ENCODE measurements at places on chromosomes 16 and 17.

- no peak for DNase-seq
Measured at GRCh38 chr16:72896485-72897118, 151.3 kb downstream of the ZFHX3 start.

GRCh38 chr17:47649972-47650524 lies 329 bp downstream of the KPNB1 start:
- no peak for DNase-seq

GRCh38 chr16:64621616-64622015 lies 500.2 kb downstream of the CDH11 start:
- peak; percentile 33 for DNase-seq

- DNase-seq = no peak
Measured at GRCh38 chr16:72854267-72854959, 193.5 kb downstream of the ZFHX3 start.

GRCh38 chr16:57844416-57845030 lies 42.2 kb upstream of the KIFC3 start:
- DNase-seq = no peak

DNA sequence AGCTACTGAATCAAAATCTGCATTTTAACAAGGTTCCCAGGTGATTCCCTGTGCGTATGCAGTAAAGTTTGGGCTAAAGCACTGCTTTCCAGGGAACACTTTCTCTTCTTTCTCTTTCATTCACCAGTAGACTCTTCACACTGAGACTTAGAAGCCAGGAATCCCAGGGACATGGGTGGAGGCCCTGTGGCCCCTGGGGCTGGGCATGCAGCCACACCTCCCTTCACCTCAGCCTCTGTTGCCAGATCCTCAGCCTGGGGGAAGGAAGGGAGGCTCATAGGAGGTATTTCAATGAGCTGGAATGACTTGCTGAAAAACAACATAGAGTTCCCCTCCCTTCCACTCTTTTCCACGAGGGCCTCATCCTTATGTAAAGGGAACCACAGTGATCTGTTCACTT lies 1.2 kb downstream of the G6PC3 start:
- DNase-seq = no peak

- no peak for DNase-seq
Measured at GRCh38 chr16:24118126-24118821, 137.9 kb upstream of the CACNG3 start.

GRCh38 chr16:75181630-75182029 lies 25.3 kb downstream of the CTRB2 start:
- no peak for DNase-seq

- no peak for DNase-seq
Measured at GRCh38 chr16:4381935-4382794, 10.5 kb downstream of the VASN start.

GRCh38 chr16:85370881-85371651 lies 242.1 kb upstream of the GSE1 start:
- DNase-seq = no peak

DNA sequence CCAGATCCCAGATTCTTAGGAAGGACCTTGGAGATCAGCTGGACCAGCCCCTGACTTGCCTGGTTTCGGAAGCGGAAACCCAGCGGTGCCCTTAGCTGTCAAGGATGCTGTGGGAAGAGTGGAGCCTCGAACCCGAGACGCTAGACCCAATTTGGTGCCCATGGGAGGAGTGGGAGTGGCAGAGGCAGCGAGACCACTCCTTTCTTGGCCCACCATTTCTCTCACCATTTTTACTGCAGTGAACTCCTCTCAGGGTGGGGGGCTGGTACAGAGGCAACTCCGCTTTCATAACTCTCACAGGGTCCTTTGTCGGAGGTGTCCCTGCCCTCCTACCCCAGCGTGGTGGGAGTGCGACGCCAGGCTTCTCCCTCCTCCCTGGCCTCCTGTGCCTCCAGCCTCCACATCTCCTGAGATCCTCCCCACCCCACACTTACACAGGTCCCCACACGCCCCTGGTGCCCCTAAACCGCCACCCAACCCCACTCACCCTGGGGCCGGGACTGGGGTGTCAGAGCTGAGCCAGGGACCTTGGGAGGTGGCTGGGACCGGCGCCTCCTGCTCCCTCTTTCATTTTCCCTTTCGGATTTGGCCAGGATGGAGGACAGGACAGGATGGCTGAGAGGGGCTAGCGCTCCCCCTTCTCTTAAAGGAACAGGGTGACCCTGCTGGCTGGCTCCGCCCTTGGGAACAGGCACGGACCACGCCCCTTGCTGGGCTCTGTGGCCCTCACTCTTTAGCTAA lies at the start of gene GJD3:
Gene GJD3, minus strand, starts transcription at position 617 of the 741 bp plus-strand sequence. CDS start 922 bp downstream, outside the sequence.
- DNase-seq = no peak

- no peak for DNase-seq
Measured at GRCh38 chr17:38418693-38419507, 9.4 kb upstream of the ARHGAP23 start.

DNA sequence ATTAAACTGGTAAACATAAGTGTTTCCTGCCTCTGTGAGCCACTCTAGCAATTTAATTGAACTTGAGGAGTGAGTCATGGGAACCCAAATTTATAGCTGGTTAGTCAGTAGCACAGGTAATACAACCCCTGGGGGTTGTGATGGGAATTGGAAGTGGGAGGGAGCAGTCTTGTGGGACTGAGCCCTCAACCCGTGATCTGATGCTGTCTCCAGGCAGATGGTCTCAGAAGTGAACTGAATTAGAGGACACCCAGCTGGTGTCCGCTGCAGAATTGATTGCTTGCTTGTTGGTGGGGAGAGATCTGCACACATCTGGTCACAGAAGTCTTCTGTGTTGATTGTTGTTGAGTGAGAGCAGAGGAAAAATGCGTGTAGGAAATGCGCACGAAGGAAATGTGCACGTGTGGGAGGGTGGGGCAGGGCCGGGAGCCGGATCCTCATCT lies 7.7 kb upstream of the ST6GALNAC2 start:
- peak; percentile 35 for DNase-seq

GRCh38 chr17:37160944-37161343 lies 212.2 kb downstream of the AATF start:
- DNase-seq = peak; percentile 61

- DNase-seq = peak; percentile 56
Measured at GRCh38 chr16:85750827-85751697, at the start of gene C16orf74. Gene C16orf74 (minus strand): TSS chr16:85751096. CDS start chr16:85735217, 15,879 bp downstream.

DNA sequence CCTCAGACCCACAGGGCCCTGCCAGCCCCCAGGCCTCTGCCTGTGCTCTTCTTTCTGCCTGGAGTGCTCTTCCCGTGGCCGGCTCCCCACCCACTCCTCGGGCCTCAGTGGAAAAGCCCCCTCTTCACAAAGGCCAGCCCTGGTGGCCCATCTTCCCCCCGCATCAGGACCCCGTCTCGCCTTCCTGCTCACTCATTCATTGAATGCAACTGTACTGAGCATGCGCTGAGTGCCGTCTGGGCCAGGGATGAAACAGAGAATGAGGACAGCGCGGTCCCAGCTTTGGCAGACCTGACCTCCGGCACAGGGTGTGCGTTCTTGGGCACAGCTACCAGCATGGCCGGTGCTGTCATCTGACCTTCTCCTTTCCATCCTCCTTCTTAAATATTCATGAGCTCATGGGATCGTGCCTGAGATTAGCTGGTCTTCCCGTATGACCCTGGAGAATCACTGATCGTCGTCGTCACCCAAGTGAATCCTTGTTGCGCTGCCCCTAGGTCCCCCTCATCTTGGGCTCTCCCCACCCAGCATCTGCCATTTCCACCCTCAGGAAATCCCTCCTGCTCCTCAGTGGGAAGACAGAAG lies 16.4 kb upstream of the OSGIN1 start:
- DNase-seq = no peak

- no peak for DNase-seq
Measured at GRCh38 chr16:5938607-5939006, 841.0 kb upstream of the EEF2KMT start.

- DNase-seq = no peak
Measured at GRCh38 chr17:19376811-19377210, 1.5 kb upstream of the MAPK7 start.

- DNase-seq = no peak
Measured at GRCh38 chr17:74427763-74428153, 4.1 kb upstream of the GPRC5C start.

DNA sequence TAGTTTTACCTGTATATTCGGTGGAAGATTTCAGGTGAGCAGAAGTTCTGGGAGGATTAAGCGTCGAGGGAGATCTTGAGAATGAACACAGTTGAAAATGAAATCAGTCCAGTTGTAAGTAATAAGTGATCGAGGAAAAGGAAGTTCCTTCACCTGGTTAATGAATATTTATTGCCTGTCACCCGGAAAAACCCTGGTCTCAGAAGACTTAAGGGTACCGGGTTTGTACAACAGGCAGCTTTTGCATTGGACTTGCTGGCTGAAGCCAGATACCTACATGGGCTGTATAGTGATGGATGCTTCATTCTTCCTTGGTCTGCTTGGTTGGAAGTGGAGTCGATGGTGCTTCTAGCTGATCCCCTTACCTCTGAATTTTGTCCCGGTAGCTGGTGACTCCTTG lies 72.7 kb downstream of the PRKCA start:
- no peak for DNase-seq

GRCh38 chr16:49661465-49662187 lies 194.3 kb downstream of the ZNF423 start:
- no peak for DNase-seq

GRCh38 chr17:72438783-72439182 lies 318.0 kb downstream of the SOX9 start:
- DNase-seq = no peak

DNA sequence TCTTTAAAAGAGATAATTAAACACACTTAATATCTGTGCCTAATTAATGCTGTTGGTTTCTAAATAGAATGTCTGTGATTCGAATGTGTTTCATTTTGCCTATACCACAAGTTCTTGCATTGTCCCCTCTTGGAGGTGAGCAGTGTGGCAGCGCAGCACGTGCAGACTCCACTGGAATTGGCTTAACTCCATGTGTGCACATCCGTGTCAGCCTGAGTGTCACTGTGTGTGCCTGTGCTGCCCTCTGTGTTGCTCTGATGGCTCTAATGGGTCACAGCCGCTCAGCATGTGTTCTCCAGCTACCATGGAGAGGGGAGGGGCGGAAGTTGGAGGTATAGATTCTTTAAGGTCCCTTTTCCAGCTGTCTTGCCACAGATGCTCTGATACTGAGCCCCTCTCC lies 226.6 kb downstream of the SPECC1 start:
- DNase-seq = no peak

- no peak for DNase-seq
Measured at GRCh38 chr16:53058441-53058840, 3.6 kb downstream of the CHD9 start.

DNA sequence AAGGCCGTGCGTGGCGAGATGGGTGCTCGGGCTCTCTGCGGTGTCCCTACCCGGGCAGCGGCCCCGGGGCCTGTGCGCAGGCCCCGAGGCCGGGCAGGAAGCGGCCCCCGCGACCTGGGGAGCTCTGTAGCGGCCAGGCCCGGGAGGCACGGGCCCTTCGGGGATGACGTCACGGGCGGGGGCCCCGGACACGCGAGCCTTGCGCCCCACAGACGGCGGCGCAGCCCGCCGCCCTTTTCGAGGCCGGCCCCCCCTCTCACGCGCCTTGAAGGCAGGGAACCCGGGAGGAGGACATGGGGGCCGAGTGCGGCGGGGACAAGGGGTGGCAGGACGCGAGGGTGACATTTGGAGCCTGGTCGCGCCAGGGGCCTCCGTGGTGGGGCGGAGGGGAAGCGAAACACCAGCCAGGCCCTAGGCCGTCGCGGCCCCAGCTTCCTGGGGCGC lies 1.1 kb downstream of the RAI1 start:
- DNase-seq = peak; percentile 44

GRCh38 chr17:66638707-66639479 lies 196.0 kb upstream of the CACNG5 start:
- no peak for DNase-seq

DNA sequence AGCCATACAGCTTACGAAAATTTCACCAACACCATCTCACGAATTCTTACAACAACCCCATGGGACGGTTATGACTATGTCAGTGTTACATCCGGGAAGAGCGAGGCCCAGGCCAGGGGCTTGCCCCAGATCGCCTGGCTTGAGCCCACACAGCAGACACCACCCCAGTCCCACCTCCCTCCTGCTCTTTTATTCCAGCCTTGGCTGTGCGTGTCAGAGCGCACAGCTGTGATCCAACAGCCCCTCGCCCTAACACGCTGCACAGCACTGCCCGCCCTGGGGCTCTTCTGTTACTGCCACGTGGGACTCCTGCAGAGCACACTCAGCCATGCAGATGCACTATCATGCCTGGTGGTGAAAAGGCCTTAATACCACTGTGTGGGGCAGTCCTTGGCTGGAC lies 127.9 kb downstream of the ENGASE start:
- DNase-seq = peak; percentile 52

- DNase-seq = peak; percentile 43
Measured at GRCh38 chr17:18257982-18258355, 569 bp downstream of the FLII start.

GRCh38 chr16:57724531-57724930 lies 11.0 kb upstream of the KATNB1 start:
- DNase-seq = no peak

DNA sequence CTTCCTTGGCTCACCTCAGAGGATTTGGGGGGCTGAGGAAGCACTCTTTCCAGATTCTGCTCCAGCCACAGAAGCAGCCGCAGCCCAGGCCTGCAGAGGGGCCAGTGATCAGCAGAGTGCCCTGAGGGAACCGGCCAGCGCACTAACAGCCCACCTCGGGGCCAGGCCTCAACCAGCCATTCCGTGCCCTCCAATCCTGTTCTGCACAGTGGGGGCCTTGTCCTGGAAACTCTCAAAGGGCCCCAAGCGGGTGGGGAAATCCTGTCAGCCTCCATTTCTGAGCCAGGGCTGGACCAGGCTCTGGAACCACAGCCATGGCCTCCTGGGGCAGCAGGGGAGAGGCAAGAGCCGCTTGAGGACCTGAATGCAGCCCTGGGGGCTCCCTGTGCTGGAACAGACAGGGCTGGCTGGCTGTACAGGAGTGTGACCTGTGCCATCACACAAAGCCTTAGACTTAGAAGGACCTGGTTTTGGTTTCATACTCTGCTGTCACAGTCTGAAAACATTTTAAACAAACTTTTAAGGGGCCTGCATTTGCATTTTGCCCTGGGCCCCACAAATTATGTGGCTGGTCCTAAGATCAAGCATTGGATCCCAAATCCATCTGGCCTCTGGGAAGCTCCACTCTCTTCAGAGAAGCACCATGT lies 10.0 kb downstream of the CNGB1 start:
- DNase-seq = no peak

- peak; percentile 69 for DNase-seq
Measured at GRCh38 chr16:58563235-58563634, 47.9 kb downstream of the SETD6 start.

DNA sequence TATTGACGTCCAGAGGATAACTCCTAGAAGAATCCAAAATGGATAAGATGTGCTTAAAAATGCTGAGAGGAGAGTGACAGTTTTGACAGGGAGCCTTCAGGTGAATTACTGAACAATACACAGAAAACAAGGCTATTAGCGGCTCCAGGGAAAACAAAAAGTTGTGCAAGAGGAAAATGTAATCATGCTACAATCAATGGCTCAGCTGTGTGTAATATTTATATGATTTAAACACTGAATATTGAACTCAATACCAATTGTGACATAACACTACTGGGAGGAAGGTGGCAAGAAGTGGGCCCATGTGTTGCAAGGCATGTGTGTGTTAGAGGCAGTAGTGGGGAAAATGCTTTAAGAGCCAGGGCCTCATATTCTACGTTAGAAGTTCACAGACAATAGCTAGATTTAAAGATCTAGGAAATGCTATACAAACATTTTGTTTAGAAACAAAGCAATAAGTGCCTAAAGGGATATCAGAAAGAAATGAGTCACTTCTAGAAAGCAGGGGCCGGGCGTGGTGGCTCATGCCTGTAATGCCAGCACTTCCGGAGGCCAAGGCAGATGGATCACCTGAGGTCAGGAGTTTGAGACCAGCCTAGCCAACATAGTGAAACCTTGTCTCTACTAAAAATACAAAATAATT lies 253.2 kb upstream of the IRX5 start:
- no peak for DNase-seq

Measured in fibroblast of skin of right biceps (primary cell).